Thoracic aorta (tissue), 2 donors: ENCODE measurements at places on chromosomes 7 and 10.
A peak's percentile ranks its signal among the peaks of the same experiment; 100 is the strongest.

DNA sequence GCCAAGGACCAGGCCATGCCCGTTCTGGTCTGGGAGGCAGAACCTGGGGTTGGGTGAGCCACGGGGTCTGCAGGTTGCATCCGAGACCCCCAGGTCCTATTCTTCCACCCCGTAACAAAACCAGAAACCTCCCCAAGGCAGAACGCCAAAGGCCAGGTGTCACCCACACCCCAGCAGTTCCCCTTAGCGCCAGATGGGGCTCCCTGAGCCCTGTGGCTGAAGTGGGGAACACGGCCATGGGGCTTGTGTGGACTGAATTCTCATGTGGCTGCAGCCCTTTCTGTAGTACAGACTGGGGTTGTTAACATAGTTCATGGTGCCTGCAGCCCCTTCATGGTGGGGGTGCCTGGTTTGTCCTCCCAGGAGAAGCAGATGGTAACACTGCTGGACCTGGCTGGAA, 10.2 kb downstream of the BRI3 start:
- no peaks in the 10 kb centered on the region for H3K27me3 ChIP-seq
- peaks cover 34% of the 10 kb centered on the region for H3K36me3 ChIP-seq
- DNase-seq = no peak
- peaks cover 25% of the 10 kb centered on the region for H3K4me1 ChIP-seq
- no peak overlapping the region for H3K27ac ChIP-seq

GRCh38 chr10:126687121-126687606, 16.7 kb upstream of the C10orf90 start:
- no peak overlapping the region for H3K4me3 ChIP-seq
- no peak for DNase-seq
- no peaks in the 10 kb centered on the region for H3K4me1 ChIP-seq
- H3K36me3 ChIP-seq = no peaks in the 10 kb centered on the region
- no peaks in the 10 kb centered on the region for H3K27me3 ChIP-seq
- no peak overlapping the region for H3K27ac ChIP-seq

DNA sequence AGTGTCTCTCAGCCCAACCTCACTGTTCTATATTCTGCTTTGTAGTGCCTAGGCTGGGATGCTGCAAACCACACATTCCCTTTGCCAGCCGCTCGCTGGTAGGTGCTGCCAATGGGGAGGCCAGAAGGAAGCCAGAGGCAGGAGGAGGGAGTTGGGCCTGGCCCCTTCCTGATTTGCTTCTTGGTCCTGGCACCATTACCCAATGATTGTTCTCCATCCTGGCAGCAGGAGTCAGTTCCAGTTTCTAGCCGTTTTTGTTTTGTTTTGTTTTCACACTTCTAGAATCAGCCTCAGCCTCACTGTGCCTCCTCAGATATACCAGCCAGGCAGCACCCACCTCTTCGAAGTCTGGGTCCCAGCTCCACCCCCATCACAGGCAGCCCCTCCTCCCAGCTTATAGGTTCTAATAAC, 27.4 kb upstream of the LOXL4 start:
- peak overlapping the region; percentile 37 for H3K27ac ChIP-seq
- H3K27me3 ChIP-seq = no peaks in the 10 kb centered on the region
- no peaks in the 10 kb centered on the region for H3K36me3 ChIP-seq
- no peak for DNase-seq
- peak overlapping the region; percentile 38 for H3K4me3 ChIP-seq

DNA sequence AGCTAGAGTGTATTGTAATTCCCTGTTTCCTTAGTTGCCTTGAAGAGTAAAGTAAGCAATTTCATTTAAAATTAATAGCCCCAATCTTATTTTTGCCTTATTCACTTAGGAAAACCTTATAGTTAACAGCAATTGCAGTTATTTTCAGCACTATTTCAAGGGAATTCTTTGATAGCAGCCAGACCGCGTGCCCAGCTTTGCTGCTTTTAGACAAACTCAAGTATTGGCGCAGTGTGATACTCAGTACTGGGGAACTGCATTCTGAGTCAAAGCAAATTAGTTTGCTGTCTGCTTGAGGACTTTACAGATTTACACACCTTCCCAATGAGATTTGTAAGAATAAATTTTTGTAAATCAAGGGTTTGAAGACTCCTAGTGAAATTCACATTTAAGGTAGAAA, 21.2 kb downstream of the PRKG1 start:
- peaks cover 89% of the 10 kb centered on the region for H3K4me1 ChIP-seq
- no peak for DNase-seq
- H3K36me3 ChIP-seq = no peaks in the 10 kb centered on the region

DNA sequence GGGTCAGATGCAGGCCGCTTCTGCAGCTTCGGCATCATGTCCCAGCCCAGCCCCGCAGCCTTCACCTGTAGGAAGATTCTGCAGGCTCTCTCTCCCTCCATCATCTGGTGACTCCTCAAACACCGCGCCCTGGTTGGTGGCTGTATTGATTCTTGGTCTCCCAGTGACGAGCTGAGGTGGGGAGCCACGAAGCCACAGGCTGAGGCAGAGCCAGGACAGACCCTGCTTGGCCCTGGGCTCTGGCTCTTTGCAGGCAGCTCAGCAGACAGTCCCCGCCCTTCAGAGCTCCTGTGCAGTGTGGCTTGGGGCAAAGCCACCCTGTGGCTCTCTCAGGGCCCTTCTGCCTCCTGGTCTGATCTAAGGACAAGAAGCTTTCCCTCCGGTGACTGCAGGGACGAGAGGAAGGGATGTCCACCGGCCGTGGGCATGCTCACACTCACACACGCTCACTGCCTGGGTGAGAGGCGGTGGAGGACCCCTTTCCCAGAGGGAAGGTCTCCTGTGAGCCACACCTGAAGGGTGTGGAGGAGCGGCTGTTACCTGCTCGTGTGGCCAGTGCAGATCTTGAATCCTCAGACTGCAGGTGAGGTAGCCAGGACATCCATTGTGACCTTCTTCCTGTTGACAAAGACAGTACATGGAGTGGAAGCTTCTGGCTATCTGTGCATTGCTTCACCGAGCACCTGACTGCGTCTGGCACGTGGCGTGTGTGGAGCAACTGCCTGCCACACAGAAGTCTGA, 79.6 kb downstream of the INPP5A start:
- H3K4me3 ChIP-seq = no peak overlapping the region
- DNase-seq = no peak
- peaks cover 5% of the 10 kb centered on the region for H3K4me1 ChIP-seq
- H3K27ac ChIP-seq = no peak overlapping the region
- no peaks in the 10 kb centered on the region for H3K27me3 ChIP-seq
- no peaks in the 10 kb centered on the region for H3K36me3 ChIP-seq

GRCh38 chr10:110141871-110142635, 65.4 kb upstream of the MXI1 start:
- peaks cover 12% of the 10 kb centered on the region for H3K4me1 ChIP-seq
- H3K4me3 ChIP-seq = no peak overlapping the region
- H3K27me3 ChIP-seq = no peaks in the 10 kb centered on the region
- H3K36me3 ChIP-seq = no peaks in the 10 kb centered on the region

DNA sequence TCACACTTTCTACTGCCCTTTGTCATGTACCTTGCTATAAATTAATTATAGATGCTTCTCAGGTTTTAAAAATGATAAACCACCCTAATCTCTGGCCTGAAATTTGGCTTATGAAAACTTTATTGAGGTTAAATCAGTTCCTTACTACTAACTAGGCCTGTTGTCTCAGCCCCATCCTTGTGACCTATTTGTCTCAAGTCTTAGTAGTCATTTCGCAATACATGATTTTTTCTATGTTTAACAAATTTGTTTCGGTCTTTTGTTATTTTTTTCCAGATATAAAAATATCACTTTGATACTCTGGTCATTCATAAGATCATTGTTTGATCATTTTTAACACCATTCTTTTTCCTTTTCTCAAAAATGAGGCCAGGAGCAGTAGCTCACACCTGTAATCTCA, 411.6 kb downstream of the GFRA1 start:
- no peaks in the 10 kb centered on the region for H3K27me3 ChIP-seq
- H3K27ac ChIP-seq = no peak overlapping the region
- H3K4me3 ChIP-seq = no peak overlapping the region
- H3K4me1 ChIP-seq = no peaks in the 10 kb centered on the region
- no peak for DNase-seq

- H3K27me3 ChIP-seq = no peaks in the 10 kb centered on the region
- no peaks in the 10 kb centered on the region for H3K36me3 ChIP-seq
- DNase-seq = no peak
- H3K4me3 ChIP-seq = peak overlapping the region; percentile 82
- H3K27ac ChIP-seq = peak overlapping the region; percentile 88
Observed at GRCh38 chr10:45001381-45002148, 842 bp downstream of the ZNF22 start.
